ENCODE measurements at places on chromosomes 11 and 22. TPM values are rescaled to one million over a fixed set of nuclear protein-coding genes. Genes with fewer than 3 reads are reported as not detected.

GRCh38 chr11:64959498-64959897 lies 12.4 kb downstream of the MAJIN start:
- H3K27me3 ChIP-seq: peaks cover 3% of the 10 kb centered on the region
- no peaks in the 10 kb centered on the region for H3K4me1 ChIP-seq

- peaks cover 21% of the 10 kb centered on the region for H3K4me1 ChIP-seq
- H3K36me3 ChIP-seq: no peaks in the 10 kb centered on the region
These were observed 4.7 kb downstream of the C11orf52 start for GRCh38 chr11:111923351-111923788.

GRCh38 chr11:41613326-41613725 lies 153.9 kb upstream of the LRRC4C start:
- no peak overlapping the region for H3K27ac ChIP-seq
- no peaks in the 10 kb centered on the region for H3K4me1 ChIP-seq
- H3K36me3 ChIP-seq: no peaks in the 10 kb centered on the region
- no peak overlapping the region for H3K4me3 ChIP-seq
- DNase-seq: no peak

GRCh38 chr11:5293028-5293427 lies 8.7 kb downstream of the OR51B4 start:
- no peak for DNase-seq
- no peak overlapping the region for H3K27ac ChIP-seq
- no peaks in the 10 kb centered on the region for H3K36me3 ChIP-seq
- no peaks in the 10 kb centered on the region for H3K4me1 ChIP-seq
- no peaks in the 10 kb centered on the region for H3K27me3 ChIP-seq
- no peak overlapping the region for H3K4me3 ChIP-seq

- peak; percentile 86 for DNase-seq
- no peaks in the 10 kb centered on the region for H3K4me1 ChIP-seq
- no peak overlapping the region for H3K27ac ChIP-seq
- 0 out of 2 replicates have a peak, but pooled peaks cover 5% of the 10 kb centered on the region for H3K36me3 ChIP-seq
- H3K4me3 ChIP-seq: no peak overlapping the region
- H3K27me3 ChIP-seq: no peaks in the 10 kb centered on the region
These were observed 13.2 kb upstream of the OR4C12 start for GRCh38 chr11:49995565-49995964.

- no peaks in the 10 kb centered on the region for H3K36me3 ChIP-seq
- DNase-seq: no peak
- H3K27ac ChIP-seq: no peak overlapping the region
- H3K4me3 ChIP-seq: no peak overlapping the region
These were observed 1465.0 kb downstream of the TBC1D22A start for GRCh38 chr22:48227341-48228018.

- no peak for DNase-seq
- H3K4me3 ChIP-seq: no peak overlapping the region
These were observed 129.4 kb downstream of the CCDC34 start for GRCh38 chr11:27233654-27234042.

DNA sequence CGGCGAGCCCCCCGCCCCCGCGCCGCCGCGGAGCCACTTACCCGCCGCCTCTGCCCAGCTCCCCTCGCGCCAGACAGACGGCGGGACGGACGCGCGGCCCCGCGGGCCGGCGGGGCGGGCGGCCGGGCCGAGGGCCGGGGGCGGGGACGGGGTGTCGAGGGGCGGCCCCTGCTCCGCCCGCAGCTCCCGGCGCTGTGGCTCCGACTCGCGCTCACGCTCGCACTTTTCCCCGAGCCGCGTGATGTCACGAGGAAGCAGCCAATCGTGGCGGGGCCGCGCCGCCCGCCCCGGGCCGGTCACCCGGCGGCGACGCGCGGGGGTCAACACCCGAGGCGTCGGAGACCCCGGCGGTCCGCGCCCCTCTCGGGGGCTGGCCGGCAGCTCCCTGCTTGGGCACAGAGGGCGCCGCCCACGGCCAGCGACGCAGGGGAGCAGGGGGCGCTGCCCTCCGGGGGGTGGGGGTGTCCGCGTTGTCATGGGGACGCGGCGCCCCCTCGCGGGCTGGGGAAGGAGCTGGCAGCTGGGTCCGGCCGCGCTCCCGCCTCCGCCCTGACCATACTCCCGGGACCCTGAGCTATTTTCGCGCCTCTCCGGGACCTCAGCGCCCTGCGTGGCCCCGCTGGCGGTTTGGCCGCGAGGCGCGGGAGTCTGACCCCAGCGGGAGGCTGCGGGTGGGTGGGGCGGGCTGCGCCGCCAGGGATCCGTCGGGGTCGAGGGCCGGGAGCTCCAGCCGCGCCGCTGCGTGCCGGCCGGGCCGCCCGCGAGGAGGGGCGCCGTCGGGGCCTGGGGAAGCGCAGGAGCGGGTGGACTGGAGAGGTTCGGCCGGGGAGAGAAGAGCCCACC lies at the start of gene CHRM4:
TSS of gene CHRM4 (minus strand) at position 199 of the 843 bp plus-strand sequence. CDS start 5,219 bp downstream, outside the sequence.
- H3K27ac ChIP-seq: no peak within 1 kb of the TSS
- H3K36me3 ChIP-seq: no peaks in the 10 kb centered on the region
- peaks cover 63% of the 10 kb centered on the region for H3K27me3 ChIP-seq
- H3K4me1 ChIP-seq: peaks cover 28% of the 10 kb centered on the region
- peak; percentile 70 for DNase-seq

Gene NOX4
- 2.6 TPM for total RNA-seq

Gene CYTH4
- not detected for total RNA-seq

Gene MYOD1
- total RNA-seq: not detected

Gene OR52N4
- total RNA-seq: not detected
